ENCODE measurements at places on chromosomes 5 and 9.

DNA sequence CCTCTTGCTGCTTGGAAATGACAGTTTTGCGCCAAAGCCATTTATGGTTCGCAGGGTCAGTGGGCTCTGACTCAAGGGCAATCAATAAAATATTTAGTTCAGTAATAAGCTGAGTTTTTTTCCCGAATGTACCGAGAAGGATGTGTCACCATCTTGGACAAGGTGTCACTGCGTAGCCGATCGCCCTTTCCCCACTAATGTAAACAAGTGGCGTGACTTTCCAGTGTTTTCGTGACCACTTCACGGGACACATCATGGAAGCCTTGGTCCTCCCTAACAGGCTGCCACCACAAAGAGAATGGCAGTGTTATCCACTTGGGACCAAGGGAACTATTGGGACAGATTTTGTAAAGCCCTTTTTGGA lies 16.4 kb downstream of the ISL1 start:
- DNase-seq: no peak

GRCh38 chr5:12910641-12911040 lies 1006.4 kb upstream of the CTNND2 start:
- no peak for DNase-seq

DNA sequence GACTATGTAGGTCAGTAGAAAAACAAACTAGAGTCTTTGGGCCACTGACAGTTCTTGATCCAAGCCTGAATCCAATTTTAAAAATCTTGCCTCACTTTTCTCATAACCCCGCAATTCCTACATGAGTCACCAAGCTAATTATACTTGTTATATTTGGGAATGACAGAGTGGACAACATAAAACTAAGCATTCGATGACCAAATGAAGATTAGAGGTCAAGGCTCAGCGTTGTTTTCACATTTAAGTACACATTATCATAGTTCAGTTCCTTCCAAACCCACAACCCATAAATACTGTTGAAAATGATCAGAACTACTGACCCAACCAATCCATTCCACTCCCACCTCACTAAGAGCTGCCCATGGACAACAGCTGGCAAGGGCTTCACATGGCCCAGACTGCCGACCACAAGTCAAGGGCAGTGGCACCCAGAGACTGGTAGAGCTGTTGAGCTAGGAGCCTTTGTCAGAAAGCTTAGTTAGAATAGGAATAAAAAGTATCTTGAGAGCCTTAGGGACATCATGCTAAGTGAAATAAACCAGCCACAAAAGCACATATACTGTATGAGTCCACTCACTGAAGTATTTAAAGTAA lies 64.2 kb downstream of the MYO10 start:
- DNase-seq: no peak

DNA sequence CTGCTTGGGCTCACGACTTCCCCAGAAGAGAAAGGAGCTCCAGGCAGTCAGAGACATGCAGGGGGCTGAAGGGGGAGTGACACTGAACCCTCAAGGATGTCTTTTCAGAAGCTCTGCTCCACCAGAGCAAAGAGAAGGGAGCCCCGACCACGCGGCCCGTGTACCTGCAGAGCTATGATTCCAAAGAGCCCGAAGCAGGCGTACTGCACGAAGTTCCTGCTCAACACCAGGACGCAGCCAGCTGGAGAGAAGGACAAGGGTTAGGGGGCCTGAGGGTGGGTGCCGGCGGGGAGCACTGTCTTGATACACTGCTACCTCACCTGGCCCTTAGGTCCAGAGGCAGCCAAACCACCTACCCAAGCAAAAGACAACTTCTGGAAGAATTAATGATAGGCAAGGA lies 9.4 kb downstream of the SURF4 start:
- DNase-seq: no peak

- DNase-seq: no peak
These were observed 19.5 kb downstream of the ANKH start for GRCh38 chr5:14851999-14852526.

DNA sequence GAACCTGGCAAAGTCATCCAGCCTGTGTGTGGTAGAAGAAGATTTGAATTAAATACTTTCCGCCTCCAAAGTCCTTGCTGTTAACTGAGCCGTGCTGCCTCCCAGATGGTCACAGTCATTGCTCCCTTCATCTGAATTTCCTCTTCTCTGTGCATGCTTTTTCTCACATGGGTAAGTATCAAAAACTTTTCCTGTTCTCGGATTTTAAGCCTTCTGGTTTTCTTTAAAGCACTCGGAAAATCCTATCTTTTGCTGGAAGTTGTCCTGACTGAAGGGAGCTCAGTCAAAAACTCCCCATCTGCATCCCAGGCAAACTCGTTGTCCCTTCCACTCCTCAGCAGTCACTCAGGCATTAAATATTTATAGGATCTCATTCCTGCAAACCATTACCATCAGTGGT lies 290.0 kb upstream of the PIK3R1 start:
- DNase-seq: no peak

GRCh38 chr5:133466556-133467334 lies 145.6 kb downstream of the FSTL4 start:
- DNase-seq: no peak

- DNase-seq: no peak
These were observed 135.7 kb upstream of the GDNF start for GRCh38 chr5:37975531-37975930.

GRCh38 chr9:4617752-4618151 lies 44.3 kb upstream of the PLPP6 start:
- no peak for DNase-seq

DNA sequence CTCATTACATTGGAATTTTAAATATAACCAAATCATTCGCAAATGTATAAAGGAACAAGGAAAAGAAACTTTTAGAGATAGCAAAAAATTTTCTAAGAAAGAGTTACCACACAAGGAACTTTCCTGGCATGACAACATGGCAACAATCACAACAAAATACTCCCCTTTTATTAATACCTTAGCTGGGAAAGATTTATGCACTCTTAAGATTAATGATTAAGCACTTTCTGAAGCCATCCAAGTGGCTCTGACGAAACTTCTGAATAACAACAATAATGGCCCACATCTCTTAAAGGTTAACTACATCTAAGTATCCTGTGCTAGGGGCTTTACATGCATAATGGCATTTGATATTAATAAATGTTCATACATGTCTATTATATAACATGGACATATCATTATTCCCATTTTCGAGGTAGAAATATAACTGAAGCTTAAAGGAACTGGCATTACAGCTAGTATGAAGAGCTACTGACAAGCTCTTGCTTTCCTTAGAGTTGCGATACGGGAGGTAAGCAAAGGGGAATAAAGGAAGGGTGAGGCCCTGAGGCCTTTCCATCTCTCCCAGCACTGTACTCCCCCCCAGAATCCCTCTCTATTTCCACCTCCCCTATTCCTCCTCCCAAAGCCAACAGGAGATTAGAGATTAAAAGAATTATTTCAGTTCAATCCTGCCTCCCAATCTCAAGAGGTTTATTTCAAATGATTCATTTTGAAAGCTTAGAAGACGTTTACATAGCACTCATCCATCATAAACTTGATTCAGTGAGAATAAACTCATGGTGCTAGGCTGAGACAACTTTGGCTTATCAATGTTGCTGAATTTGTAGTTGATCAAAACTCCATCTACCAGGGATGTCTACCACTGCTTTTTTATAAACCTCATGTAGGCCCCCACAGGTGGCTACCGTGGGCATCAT lies 9.6 kb downstream of the MTMR12 start:
- DNase-seq: no peak

DNA sequence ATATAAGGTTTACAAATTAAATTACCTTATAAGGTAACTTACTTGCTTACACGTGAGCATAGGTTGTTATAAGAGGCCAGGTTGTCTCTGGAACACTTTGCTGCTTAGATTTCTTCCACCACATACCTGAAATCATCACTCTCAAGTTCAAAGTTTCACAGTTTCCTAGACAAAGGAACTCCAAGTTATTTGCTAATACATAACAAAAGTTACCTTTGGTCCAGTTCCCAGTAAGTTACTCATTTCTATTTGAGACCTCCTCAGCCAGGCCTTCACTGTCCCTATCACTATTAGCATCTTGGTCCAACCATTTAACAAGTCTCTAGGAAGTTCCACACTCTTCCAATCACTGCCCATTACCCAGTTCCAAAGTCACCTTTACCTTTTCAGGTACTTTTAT lies 18.5 kb upstream of the UGT3A1 start:
- DNase-seq: no peak

DNA sequence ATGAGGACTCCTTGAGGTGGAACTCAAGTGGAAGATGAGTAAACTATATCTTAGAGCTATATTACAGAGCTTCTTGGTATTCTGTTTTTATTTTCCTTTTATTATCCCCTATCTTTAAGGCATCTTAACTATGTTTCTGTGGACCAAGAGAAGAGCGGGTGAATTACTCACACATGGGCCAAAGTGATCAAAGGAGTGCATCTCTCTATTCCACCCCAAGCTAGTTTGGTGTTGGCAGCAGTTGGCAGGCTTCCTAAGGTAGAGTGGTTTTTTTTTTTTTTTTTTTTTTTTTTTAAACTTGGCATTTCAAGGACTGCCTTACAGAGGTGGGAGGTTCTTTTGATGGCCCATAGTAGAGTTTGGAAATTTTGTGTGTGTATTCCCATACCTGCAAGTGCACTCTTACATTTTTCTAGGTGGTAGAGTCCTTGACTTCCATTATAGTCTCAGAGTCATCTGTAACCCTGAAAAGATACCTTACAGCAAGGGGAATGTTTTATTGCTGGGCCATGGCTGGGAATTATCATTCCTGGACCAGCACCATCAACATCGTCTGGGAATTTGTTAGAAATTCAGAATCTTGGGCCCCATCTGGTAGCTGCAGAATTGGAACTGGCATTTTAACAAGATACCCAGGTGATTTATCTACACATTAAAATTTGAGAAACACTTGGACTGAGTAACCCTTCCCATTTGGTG lies 51.0 kb downstream of the ARHGAP26 start:
- DNase-seq: peak; percentile 33

- no peak for DNase-seq
These were observed 160.7 kb downstream of the CACNA1B start for GRCh38 chr9:138038244-138038671.

DNA sequence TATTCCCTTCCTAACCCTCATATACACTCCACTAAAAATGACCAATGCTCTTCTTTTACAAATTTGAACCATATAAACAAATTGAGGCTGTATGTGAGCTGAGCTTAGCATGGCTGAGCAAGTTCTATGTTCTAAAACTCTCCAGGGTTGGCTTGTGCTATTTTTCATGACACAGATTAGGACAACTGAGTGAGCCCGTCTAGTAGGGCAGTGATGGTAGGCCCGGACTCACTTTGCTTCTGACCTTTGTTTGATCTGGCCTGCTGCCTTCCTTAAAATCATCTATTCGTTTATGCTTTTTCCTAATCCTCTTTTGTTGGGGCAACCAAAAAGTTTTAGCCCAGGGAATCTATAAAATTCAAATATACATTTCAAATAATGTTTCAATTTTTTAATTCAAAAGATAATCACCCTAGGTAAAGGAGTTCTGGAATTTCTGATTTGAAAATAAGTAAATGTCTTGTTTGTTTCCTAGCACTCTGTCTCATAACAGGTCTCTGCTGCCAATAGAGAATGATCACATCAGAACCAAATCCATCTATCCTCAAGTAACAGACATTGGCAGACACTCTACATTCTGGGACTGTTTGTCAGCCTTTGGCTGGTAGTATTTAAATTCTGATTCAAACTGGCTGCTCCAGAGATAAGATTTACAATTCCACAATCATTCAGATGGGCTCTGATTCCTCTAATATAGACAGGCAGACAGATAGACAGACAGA lies 217.0 kb upstream of the TARS1 start:
- DNase-seq: no peak

DNA sequence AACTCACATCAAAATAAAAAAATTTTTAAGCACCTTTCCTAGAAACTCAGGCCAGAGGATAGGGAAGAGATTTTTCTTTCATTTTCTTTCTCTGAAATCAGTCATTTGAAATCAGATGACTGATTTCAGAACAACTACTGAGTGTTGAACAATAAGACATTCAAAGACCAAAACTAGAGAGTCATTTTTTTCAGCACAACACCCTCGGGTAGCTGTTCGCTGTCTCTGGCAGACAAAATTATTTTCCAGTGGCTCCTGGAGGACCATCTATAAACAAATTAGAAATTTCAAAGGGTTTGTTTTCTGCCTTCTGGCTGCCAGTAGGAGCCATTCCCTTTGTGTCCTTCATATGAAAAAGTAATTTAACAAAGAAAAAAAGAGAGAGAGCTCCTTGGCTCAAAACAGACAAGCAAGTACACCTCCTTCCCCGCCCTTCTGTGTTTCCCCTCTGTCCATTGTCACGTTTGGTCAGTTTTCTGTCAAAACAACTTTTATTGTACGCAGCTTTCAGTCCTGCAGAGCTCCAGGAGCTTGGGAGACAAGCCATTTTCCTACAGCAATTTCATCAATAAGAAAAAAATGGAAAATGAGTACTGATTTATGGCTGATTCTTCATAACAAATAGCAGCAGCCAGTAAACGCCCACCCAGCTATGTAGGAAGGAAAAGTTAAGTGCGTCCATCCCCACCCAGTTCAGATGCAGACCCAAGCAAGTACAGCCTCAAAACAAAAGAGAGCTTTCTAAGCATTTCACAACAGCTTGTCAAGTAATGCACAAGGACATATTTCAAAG lies 405.2 kb downstream of the ZNF608 start:
- DNase-seq: no peak

- no peak for DNase-seq
These were observed 15.4 kb upstream of the CCIN start for GRCh38 chr9:36153746-36154145.

DNA sequence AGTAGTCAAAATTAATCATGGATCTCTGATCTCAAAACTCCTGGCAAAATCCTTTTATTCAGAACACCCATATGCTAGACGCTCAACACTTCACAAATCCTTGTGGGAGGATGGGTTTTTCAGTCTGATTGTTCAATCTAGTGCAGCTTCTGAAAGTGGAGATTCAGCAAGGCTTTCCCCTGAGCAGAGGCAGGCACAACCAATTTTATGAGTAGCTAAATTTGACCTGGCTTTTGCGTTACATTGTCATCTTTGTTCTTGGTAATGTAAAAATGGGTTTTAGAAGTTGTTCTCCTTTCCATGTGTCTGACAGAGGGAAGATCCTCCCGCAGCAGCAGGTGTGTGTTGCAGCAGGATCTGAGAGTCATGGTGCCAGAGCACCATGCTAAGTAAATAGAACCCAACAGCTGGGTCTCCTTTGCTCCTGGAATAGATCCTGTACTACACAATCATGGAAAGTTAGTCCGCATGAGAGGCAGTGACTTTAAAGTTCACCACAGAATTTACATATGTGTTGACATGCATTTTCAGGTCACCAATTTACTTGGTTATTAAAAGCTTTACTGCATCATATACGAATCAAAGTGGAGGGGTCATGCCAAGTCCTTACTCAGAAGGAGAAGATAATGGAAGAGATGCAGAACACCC lies 70.1 kb upstream of the MEF2C start:
- DNase-seq: peak; percentile 49

GRCh38 chr5:141516672-141517025 lies 27.8 kb downstream of the PCDHGC5 start:
- no peak for DNase-seq

Measured in NCI-H2029 treated with DMSO at 0.1 percent for 48 hours (cell line).